Esophagus mucosa (tissue), 1 donor: ENCODE measurements at places on chromosomes 12 and 14.

DNA sequence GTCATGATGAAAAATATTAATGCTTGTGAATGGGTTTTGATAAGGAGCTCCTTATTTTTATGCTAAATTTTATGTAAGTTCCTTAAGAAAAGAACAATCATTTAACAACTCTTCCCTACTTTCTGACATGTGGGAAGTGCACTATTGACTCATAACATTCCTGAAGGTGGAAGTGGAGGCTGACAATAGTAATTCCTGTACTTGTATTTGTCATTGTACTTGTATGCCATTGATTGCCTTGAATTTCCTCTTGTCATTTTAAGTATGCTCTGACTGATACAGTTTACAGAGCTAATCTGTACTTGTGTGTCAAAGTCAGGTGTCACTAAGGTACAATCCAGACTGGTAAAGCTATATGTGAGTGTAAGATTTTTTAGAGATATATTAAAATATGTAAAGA lies 440.0 kb downstream of the SLC16A7 start:
- no peak for ATAC-seq

DNA sequence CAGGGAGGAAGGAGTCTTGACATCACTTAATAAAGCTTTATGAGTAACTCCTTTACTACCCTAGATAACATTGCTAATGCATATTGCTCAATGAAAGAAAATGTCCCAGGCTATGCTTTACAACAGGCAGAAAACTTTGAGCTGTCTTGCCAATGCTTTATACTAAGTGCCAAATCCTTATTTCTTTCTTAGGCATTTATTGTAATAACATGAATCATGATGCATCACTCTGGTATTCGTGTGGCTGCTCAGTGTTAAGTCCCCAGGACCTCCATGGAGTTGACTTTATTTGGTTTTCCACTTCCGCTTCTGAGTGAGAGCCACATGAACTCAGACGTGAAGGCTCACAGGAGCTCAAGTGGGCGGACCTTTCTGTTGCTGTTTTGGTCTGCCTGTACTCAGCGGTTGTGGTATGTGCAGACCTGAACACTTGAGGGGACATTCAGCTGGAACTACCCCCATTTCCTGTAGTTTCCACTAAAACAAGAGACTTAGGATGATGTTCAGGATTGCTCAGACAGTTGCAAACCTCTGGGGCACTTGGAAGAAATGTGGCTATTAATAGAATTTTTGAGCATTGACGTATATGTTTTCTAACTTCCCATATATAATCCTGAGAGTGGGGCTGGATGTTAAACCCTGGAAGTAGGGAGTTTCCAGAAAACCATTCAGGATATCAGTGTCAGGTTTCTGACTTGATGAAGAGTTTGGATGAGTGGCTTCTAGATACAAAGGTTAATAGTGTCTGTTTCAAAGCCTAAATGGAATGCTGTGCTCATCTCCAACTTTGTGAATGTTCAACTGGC lies 258.6 kb downstream of the MSRB3 start:
- ATAC-seq = peak; percentile 89

DNA sequence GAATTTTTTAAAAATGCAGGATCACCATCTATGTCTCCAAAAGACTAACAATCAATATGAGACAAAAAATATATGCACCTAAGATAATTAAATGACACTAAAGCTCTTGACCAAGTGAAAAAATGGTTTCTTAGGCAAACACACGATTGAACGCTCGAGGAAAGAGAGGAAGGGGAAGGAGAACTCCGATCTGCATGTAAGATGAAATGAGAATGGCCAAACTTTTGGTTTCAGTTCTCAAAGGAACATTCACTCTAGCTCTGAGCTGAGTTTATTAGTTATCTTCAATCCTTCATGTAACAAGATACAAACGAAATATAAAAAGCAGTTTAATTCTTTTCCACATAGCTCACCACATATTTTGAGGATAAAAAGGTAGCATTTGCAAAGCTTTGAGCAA lies 2.8 kb downstream of the DYRK4 start:
- ATAC-seq = no peak

DNA sequence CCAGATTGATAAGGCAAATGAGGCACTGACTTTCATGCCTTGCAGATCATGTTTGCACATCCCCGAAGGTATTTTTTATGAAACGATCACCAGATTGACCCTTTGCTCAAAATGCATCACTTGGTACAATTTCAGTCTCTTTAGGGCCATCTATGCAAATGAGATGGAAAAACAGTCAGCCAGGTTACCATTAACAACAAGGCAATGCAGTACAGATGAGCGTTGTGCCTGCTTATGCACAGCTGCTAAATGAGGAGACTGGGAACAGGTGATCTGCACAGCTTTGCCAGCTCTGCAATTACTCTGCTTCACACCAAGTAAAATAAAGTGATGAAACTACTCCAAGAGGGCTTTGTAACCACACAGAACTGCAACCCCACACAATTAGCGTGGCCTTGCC lies 26.1 kb upstream of the PLEKHG7 start:
- ATAC-seq = no peak
